DMS79 (cell line): ENCODE measurements at places on chromosomes 6 and 20.

DNA sequence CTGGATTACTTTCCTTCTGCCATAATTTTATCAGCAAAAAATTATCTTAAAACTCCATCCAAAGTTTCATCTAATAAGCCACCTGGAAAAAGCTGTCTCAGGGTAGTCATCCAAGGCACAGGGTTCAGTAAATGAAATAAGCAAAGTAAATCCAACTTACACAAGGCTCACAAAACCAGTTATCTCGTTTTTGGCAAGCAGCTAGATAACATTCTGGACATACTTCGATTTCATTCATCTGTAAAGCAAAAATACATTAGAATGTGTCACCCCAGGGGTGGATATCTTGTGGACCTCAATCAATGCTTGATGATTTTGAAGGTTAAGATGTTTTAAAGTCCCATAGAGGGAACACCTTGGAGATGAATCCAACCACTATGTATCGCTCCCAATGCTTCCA, 73.1 kb downstream of the ZMYND8 start:
- no peak for DNase-seq

GRCh38 chr6:45002390-45003105, 325.6 kb upstream of the RUNX2 start:
- no peak for DNase-seq

- DNase-seq: no peak
Observed at GRCh38 chr6:136812174-136812573, 10.2 kb upstream of the PEX7 start.

DNA sequence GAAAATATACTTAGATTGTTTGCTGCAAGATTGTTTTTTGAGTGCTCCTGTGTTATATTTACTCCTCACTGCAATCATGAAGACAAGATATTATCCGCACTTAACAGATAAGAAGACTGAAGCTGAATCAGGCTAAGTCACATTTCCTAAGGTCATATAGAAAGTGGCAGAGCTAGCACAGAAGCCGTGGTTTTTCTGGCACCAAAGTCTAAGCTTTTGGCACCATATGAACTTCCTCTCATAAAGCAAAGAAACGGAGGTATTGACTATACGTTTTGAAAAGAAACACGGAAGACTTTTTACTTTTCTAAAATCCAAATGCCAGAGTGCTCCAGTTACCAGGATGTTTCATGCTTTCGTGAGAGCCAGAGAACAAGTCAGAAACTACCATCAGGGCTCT, 9.3 kb upstream of the DTD1 start:
- DNase-seq: no peak

GRCh38 chr6:89364586-89364985, 12.1 kb upstream of the UBE2J1 start:
- no peak for DNase-seq
